ENCODE measurements at places on chromosomes 1 and 21. TPM values are rescaled to one million over a fixed set of nuclear protein-coding genes. Genes with fewer than 3 reads are reported as not detected.

- DNase-seq, result peak; percentile 92
These were observed 520 bp downstream of the PLEKHN1 start for GRCh38 chr1:966704-967300.

ERRFI1 gene
- 1.5 TPM for total RNA-seq

DNA sequence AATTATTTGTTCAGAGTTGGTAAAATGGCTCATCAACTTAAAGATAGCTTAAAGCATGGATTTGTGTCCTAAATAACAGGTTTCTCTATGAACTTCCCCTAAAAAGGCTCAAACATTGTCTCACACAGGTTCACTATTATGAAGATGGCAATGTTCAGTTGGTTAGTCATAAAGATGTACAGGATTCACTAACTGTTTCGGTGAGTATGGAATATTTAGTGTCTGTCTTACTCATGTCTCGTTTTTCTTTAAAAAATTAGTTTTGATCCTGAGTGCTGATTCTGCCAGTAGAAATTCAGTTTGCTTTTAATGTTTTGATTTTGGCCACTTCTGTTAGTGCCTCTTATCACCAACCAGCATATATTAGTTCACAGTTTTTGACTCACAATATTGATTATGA lies 7.5 kb upstream of the MOV10 start:
- DNase-seq, result no peak

GRCh38 chr1:185050823-185051451 lies 5.6 kb downstream of the RNF2 start:
- no peak for DNase-seq

- DNase-seq, result no peak
These were observed 22.7 kb upstream of the EYA3 start for GRCh38 chr1:28111157-28111556.

GRCh38 chr1:89681045-89681729 lies 48.3 kb downstream of the LRRC8C start:
- no peak for DNase-seq

DNA sequence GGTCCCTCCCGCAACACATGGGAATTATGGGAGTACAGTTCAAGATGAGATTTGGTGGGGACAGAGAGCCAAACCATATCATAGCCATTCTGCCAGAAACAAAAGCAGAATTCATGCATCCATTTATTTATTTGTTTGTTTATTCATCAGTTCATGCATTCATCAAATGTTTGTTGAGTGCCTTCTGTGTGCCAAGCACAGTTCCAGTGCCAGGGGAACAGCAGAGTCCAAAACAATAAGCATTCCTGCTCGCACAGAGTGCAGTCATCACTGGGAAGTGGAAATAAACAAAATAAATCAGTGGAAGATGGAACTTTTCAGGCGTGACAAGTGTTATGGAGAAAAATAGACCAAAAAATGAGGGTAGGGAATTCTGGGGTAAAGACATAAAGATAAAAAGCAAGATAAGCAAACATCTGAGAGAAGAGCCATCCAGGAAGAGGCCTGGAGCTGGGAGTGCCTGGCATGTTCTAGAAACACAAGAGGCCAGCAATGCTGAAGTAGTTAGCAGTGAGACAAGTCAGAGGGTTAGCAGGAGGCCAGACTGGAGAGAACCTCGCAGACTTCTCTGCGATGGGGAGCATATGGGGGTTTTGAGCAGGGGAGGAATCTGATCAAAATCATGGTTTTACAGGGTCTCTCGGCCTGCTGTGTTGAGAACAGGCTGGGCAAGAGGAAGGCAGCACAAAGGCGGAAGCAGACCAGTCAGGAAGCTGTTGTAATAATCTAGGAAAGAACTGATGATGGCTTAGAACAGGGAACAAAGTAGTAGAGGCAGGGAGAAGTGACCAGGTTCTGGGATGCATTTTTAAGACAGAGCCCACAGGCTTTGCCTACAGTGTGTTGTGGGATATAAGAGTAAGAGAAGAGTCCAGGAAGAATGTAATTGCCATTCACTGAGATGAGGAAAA lies 113.2 kb downstream of the GLUL start:
- no peak for DNase-seq
